Fibroblast of gingiva (primary cell): ENCODE measurements at places on chromosomes 4 and X.

- no peak for DNase-seq
Measured at GRCh38 chr4:8084712-8085490, 73.7 kb downstream of the ABLIM2 start.

- no peak for DNase-seq
Measured at GRCh38 chrX:101368800-101369199, 17.2 kb downstream of the BTK start.

DNA sequence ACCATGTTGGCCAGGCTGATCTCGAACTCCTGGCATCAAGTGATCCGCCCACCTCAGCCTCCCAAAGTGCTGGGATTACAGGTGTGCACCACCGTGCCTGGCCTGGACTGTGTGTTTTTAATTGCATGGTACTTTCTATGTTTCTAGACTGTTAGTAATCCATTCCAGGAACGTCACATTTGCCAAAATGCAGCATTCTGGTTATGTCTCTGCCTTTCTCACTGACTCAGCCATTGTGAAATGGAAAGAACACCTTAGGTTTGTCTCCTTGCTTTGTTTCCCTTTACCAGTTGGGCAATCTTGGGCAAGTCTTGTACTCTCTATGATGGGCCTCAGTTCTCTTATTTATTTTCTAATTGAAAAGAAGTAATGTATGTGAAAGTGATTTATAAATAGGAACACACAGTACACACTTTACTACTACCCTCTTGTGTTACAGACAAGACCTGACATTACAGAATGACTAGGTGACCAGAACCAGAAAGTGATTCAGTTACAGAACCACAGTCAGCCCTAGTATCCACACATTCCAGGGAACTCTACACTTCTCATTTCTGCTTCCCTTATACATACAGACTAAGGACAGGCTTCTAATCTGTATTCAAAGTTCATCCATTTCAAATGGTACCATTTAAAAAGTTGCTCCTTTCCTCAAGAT lies 187.1 kb downstream of the MGST2 start:
- DNase-seq: no peak

DNA sequence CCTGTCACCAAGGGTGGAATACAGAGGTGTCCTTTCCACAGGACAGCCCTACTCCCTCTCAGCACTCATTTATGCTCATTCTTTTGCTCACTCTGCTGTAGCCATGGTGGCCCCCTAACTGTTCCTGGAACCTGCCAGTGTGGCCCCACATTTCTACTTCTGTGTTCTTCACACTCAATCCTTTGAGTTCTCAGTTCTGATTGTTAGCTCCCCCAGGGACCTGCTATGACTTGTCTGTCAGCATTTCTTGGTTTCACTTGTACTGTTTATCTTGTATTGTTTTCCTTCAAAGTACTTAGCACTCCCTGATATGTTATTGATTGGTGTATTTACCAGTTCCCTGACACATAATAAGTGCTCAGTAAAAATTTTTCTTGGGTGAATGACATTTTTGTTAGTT lies 14.9 kb downstream of the VBP1 start:
- no peak for DNase-seq

DNA sequence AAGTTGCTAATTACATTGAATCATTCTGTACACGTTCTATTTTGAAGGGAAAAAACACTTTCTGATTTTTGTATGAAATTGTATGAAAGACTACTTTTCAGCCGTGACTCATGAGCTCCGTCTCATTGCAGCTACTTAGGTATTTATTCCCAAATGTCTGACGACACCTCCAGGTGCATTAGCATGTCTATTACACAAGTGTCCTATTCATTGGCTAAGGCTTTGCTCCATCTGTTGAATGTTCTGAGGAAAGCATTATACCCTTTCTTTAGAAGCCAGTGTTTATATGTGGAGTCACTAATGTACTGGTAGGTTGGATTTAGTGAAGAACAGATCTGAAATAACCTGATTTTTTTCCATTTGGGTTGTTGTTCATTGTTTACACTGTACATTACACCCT lies 51.8 kb downstream of the MAP7D3 start:
- DNase-seq: peak; percentile 49

DNA sequence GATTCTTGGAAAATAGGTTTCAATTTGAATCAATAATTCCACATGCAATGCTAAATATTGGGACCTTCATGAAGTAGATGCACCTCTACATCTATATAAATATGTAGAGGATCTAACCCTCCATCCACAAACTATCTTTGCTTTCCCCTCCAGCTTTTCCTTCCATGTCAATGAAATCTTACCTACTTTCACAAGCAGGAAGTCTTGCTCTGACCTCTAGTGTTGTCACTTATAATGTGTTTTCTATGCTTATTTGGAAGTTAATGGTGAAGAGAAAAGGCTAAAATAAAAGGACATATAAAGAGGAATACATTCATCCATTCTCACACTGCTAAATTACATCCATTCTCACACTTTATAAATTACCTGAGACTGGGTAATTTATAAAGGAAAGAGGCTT lies 472.7 kb upstream of the DIAPH2 start:
- DNase-seq: no peak

DNA sequence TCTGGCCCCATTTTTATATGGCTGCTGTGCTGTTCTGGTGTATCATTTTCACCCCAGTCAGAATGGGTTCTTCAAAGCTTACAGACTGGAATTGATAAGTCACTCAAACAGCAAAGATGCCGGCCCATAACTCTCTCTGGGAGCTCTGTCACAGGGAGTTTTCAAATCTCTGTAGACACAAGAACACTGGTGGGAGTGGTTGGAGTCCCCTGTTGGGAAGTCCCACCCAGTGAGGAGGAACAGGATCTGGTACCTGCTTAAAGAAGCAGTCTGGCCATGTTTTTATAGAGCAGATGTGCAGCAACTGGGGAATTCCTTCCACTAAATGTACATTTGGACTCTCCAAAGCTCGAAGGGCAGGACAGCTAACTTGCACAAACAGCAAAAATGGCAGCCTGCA lies 69.3 kb upstream of the UGT2B7 start:
- DNase-seq: no peak

- peak; percentile 0 for DNase-seq
Measured at GRCh38 chrX:79036157-79036880, 91.1 kb downstream of the P2RY10 start.

DNA sequence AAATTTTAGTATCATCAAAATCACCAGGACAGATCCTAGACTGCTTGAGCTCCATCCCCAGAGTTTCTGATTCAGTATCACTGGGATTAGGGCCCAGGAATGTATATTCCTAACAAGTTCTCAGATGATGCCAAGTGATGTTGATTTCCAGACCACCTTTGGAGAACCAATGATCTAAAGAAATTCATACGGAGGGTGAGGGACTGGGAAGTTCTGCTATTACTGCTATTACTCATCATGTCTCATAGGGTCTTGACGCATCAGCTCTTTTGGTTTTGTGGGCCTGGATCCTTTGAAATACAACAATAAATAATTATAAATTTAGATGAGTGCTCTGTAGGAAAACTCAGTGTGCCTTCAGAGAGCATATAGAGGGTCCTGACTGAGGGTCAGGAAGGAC lies 59.8 kb upstream of the LGI2 start:
- DNase-seq: no peak

- no peak for DNase-seq
Measured at GRCh38 chrX:124435616-124436015, 89.3 kb downstream of the SH2D1A start.

DNA sequence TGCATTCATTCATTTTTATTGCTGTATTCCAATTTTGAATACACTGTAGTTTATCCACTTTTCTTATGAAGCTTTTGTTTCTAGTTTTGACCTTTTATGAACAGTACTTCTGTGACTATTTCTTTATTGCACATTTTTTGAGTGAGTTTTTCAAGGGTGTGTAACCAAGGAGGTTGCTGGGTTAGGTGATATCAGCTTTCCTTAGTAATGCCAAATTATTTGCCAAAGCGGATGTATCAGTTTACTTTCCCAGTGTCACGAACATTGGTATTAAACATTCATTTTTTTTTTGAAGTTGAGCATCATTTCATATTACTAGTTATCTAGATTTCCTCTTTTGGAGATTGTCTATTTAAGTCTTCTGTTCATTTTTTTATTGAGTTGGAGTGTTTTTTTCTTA lies 32.9 kb downstream of the STIM2 start:
- peak; percentile 44 for DNase-seq

DNA sequence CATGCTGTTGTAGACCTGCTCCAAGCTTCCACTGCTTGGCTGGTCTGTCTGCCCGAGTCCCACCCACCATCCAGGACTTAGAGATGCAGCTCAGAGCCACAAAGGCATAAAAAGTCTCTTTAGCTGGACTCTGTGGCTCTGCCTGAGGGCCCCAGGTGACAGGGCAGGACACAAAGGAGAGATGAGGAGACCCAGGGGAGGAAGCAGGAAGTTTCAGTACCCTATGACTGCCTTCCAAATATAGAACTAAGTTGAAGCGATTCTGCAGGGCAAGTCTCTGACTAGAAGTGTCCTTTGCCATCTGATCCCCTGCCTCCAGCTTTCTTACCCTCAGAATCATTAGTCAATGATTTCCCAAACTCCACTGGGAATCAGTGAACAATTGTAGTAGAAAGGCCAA lies 11.2 kb upstream of the CXCR3 start:
- no peak for DNase-seq

GRCh38 chr4:140857111-140857510 lies 100.9 kb upstream of the TBC1D9 start:
- DNase-seq: no peak
